ENCODE measurements at places on chromosomes 12 and 14. TPM values are rescaled to one million over a fixed set of nuclear protein-coding genes. Genes with fewer than 3 reads are reported as not detected.

P2RX2 gene
- not detected for total RNA-seq

KLRG1 gene
- total RNA-seq: 1.1 TPM

TMEM106C gene
- 59.2 TPM for total RNA-seq

CMA1 gene
- not detected for total RNA-seq

LETMD1 gene
- 46.1 TPM for total RNA-seq

TSHR gene
- not detected for total RNA-seq

CLMN gene
- 6.6 TPM for total RNA-seq

SIX1 gene
- 3.3 TPM for total RNA-seq

NRL gene
- 0.78 TPM for total RNA-seq

TROAP gene
- 18.8 TPM for total RNA-seq

TMPRSS12 gene
- not detected for total RNA-seq

AKAP3 gene
- total RNA-seq: 1.1 TPM

PTPN6 gene
- total RNA-seq: not detected
